Activated T-helper 9 cell treated with anti-CD3 and anti-CD28 coated beads, Interleukin-2, amount 50 U/mL, for 16 hours (primary cell): ENCODE measurements at places on chromosomes 3 and 15.

DNA sequence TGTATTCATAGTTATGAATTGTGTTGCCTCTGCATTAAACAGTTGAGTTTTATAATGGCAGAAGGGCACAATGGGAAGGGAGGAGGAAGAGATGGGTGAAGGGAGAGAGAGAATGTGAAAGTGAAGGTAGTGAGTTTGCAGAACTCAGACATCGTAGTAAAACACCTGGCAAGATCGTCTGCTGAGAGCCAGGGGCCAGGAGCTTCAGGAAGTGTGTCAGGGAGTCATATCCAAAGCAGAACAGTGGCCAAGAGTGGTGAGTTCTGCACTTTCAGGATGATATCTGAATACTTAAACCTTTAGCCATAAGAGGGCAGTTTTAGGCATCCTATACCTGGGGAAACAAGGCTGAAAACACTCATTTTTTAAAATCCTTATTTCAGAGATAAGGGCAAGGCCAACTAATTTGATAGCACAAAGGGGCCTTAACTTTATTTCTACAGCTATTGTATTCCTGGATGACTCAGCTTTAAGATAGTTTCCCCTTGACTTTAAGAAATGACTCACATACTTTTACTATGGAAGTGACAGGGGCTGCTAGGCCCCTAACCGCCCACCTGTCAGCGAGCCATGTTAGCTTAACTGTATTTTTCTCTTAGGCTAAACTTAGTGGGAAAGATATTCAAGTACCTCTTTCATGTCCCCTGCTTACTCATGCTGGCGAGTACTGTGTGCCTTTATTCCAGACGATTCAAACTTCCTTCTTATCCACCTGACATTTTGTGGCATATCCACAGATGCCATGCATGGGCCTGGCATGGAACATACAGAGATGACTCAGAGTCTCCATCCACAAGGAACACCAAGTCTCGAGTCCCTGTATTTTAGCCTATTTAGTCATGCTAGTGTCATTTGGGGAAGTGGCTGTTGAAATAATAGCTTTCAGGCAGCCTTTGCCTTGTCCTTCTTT is 53.9 kb downstream of the RLBP1 start:
- peak; percentile 42 for DNase-seq

DNA sequence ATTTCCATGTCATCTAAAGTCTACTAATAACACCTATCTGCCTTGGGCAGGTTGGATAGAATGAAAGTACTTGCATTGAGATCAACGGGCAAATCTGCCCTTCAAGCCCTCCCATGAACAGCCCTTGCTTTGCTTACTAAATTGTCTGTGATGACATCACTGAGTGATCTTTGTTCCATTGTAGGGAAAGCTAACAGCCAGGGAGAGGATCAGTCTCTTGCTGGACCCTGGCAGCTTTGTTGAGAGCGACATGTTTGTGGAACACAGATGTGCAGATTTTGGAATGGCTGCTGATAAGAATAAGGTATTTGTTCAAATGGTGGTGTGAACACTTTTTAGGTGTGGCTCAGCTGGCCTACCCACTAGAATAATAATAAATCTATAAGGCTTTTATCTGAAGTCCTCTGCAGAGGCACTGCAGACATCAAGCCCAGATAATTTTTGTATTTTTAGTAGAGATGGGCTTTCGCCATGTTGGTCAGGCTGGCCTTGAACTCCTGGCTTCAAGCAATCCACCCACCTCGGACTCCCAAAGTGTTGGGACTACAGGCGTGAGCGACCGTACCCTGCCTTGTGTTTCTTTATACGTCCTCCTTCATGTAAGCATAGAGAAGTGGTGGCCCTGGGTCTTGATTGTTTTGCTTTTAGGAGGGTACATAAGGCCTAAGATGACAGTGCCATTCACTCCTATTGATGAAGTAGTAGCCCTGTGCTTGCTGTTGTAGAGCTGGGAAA is 5.7 kb downstream of the PCCB start:
- no peak for DNase-seq

- DNase-seq, result no peak
Observed at GRCh38 chr3:191328383-191328961, 722 bp upstream of the CCDC50 start.

- no peak for DNase-seq
Observed at GRCh38 chr3:3180456-3180855, 965 bp upstream of the CRBN start.

- no peak for DNase-seq
Observed at GRCh38 chr15:85615930-85616329, 178.8 kb downstream of the KLHL25 start.

DNA sequence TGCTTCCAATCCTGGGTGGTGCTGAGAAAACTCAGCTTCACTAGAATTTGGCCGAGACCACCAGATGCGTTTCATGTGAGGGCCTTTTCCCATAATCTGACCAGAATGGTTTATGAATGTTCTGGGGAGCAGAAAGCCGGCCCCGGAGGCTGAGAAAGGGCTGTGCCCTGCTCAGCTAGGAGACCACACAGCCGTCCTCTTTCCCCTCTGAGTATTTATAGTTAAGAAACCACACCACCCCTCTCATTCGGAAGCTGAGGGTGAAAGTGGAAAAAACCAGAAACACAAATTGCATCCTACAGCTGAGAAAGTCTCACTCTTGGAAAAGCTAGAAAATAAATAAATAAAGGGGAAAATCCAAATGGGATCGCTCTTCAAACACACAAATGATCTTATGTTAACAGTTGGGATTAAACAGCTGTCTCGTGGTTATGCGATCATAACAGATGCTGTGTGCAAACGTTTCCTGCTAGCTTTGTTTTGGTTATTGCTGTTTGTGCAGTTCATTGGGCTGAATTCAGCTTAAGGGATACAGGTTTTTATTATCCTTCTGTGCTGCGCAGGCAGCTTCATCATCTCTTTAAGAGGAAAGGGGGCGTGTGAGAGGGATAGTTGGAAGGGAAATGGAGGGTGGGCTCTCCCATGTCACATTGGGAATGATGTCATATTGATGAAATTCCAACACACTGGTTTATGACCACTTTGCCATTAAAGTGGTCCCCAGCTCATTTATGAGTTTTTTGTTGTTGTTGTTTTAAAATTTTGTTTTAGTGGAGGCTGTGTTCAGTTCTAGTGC is 1026.2 kb upstream of the NR2F2 start:
- no peak for DNase-seq

DNA sequence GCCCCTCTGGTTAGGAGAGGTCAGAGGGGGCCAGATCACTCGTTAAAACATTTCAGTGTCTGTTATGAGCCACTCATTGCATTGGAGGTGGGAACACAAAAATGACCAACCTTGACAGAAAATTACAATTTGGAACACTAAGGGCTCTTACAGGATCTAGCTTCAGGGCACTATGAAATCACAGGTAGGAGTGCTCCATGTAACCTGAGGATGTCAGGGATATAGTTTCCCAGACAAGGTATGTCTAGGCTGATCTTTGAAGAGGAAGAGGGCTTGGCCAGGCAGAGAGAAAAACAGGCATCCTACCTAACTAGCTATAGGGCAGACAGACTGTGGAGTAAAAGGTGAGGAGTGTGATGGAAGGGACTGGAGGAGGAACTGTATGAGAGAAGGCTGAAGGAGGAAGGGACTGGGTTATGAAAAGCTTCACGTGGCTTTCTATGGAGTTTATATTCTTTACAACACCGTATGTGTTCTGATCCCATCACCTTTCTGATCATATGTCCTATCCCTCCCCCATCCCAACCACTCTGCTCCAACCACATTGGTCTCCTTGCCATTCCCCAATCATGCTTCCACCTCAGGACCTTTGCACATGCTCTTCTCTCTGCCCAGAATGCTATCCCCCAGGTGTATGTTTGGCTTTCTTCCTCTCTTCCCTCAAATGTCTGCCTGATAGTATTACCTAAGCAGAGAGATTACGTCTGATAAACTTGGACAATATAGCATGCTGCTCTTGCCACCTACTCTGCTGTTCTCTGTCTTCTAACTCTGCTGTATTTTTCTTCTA is 88.2 kb downstream of the CCR1 start:
- no peak for DNase-seq

- DNase-seq, result no peak
Observed at GRCh38 chr3:143429628-143430514, 310.3 kb downstream of the CHST2 start.

- DNase-seq, result no peak
Observed at GRCh38 chr15:39066677-39067076, 502.1 kb upstream of the RASGRP1 start.

DNA sequence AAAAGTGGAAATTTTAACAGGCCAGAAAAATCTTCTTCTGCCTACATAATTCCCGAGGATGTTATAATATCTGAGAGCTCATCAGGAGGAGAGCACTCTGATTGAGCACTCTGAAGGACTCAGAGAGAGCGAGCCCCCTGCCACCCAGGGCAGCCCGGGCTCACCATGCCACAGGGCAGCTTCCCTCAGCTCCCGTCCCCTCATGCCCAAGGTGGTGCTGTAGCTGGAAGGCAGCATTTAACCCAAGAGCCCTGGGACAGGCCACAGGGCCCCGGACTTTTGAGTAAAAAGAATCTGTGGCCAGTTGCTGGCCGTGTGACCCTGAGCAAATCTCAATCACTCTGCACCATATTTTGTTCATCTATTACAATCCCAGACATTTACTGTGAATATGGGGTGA is 23.5 kb upstream of the RAD18 start:
- DNase-seq, result no peak

DNA sequence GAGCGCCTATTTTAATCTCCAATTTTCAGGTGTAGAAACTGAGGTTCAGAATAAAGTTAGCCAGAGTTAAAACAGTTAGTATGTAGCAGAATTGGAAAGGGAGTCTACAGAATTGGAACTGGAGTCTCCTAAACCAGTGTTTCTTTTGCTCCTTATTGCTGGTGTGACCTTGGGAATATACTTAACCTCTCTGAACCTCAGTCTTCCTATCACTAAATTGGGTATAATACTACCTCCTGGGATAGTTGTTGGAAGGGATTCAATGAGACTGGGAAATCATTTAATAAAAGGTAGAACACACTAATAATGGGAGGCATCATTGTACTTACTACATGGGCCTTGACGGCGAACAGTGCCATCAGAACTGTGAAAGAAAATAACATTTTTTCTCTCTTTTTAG is 55.1 kb downstream of the LPP start:
- DNase-seq, result no peak

DNA sequence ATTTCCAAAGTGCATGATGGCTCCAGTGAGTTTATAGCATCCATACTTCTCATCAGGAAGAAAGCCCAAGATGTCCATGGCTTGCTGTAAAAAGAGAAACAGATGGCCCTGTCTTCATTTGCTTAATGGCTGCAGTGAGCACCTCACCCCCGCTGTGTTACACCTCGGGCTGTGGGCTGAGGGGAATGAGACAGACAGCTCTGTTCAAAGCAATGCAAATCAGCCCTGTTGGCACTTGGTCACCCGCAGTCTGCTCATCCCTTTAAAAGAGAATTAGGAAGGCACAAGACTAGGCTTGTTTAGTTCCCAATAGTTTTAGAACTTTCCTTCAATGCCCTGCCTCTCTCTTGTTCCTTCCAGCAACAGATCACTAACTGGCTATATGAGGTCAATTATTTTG is 25.2 kb downstream of the MYH15 start:
- no peak for DNase-seq

GRCh38 chr3:14925729-14926591 is 21.4 kb upstream of the NR2C2 start:
- DNase-seq, result no peak

DNA sequence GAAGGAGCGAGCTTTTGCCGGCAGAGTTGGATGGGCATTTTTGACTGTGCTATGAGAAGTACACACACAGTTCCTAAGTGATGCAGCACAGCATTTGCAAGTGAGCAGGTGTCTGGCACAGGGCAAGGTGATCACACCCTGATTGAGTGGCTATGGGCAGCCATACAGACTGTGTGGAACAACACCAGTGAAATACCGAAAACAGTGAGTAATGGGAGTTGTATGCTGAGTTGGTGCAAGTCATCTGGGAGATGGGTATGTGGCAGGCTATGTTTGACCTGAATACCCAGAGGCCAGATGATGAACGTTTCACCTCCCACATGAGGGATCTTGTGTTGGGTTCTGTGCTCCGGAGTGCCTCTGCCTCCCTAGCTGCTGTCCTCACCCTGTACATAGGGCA is 53.5 kb upstream of the TIPARP start:
- no peak for DNase-seq

DNA sequence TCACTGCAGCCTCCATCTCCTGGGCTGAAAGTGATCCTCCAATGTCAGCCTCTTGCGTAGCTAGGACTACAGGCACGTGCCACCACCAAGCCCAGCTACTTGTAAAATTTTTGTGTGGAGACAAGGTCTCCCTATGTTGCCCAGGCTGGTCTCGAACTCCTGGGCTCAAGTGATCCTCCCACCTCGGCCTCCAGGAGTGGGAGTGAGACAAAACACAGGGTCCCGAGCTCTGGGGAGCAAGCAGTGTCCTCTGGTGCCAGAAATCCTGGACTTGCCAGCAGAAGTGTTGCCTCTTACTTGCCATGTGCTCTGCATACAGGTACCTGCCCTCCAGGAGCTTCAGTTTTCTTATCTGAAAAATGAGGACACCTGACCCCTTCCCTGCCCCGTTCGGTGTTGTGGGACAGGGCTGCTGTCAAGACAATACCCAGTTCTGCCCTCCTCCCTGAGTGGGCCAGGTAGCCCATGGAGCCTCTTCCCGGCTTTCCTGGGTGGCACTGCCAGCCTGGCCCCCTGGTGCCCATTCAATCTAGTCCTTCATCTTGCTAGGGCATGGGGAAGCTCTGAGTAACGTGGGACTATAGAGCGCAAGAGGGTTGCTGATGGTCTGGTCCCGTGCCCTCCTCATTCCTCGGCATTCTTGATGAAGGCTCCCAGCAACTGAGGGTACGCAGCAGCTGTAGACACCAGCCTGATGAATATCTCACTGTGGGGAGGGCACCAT is 164.6 kb downstream of the GOLGA6L4 start:
- no peak for DNase-seq

- no peak for DNase-seq
Observed at GRCh38 chr3:138809500-138810256, 25.1 kb downstream of the PIK3CB start.

- DNase-seq, result no peak
Observed at GRCh38 chr3:102398176-102398575, 36.6 kb upstream of the ZPLD1 start.

GRCh38 chr3:8987645-8988383 is 24.5 kb upstream of the RAD18 start:
- DNase-seq, result no peak

- no peak for DNase-seq
Observed at GRCh38 chr3:168331756-168332155, 236.0 kb upstream of the GOLIM4 start.

DNA sequence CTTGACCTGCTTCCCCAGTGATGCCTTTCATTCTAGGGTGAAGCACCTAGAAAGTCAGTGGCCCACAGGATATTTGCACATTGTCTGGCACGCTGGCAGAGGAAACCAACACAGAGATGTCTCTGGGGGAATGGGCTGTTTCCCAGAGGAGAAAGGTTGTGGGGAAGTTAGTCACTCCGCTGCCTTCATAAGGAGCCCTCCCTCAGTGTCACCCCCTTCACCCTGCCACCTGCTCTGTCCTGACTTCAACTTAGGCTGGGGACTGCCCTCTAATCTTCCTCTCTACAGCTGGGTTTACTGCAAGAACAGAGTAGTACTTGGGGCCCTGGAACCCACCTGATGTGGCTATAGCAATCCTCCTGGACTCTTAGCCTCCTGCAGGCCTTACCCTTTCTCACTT is 5.7 kb downstream of the KLHDC8B start:
- no peak for DNase-seq

GRCh38 chr3:188659449-188660090 is 505.6 kb downstream of the LPP start:
- DNase-seq, result no peak

GRCh38 chr3:154217671-154218070 is 96.5 kb downstream of the ARHGEF26 start:
- DNase-seq, result no peak
